ENCODE measurements at places on chromosomes 1 and 21.

DNA sequence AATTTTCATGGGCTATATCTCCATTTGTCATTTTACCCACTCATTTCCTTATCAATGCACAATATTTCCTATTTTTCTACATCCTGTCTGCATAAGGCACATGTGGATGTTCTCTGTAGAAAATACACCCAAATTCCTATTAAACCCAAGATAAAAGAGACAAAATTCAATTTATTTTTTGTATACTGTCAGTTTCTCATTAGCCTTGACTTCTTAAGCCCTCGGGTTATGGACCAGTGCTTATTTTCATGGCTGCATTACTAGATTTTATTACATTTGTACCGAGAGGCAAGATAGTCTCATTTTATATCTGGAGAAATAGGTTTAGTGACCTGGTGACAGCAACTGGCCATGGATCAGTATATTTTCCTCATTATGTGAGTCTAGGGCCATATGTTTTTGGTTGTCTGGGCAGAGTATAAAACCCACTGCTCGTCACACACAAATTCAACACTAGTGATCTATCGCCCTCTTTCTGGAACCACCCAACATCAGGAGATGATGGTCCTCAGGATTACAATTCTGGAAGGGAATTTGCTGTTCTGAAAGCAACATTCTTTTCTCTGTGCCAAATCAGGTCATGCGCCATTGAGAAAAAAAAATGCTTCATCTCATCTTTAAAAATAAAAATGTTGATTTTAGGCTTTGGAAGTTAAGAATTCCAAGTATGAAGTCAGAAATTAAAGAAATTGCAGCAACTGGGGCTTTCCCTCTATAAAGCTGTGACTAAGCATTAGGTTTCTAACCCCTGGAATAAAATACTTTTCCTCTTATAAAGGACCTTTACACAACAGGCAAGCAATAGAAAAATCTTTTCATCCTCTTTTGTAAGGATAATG, 81.4 kb downstream of the ASTN1 start:
- no peak for DNase-seq

DNA sequence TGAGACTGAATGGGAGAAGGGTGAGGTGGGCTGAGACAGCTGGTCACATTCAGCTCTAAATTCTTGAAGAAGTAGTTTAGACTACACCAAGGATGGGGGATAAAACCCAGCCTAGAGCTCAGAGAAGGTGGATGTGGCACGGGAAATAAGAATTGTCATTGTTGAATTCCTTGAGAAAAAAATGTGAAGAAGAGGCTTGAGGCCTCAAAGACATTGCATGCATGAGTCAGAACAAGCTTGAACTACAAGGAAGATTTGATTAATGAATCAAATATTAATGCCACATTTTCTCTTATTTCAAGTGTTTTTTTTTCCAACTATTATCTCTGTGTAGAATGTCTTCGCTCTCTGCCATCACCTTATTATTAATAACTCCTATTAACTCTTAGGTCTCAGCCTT, 58.9 kb downstream of the MAP3K7CL start:
- DNase-seq = no peak

GRCh38 chr1:86753700-86754099, 49.3 kb downstream of the SH3GLB1 start:
- no peak for DNase-seq

DNA sequence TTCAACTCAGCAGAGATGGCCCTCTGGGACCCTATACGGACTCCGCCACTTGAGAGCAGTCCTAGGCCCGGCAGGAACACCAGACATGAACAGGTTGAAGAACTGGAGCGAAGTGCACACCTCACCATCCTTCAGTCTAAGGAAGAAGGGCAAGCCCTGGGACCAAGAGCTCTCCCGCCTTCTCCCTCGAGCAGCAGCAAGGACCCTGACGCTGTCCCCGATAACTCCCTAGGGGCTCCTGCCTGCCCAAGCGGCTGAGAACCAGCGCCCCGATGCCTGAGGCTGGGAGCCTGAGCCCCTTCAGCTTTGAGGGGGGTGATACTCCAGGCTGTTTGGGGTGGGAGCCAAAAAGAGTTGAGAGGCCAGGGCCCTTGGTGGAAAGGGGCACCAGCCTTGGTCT, 10.2 kb downstream of the TMEM81 start:
- no peak for DNase-seq

- DNase-seq = no peak
Measured at GRCh38 chr21:37128076-37128475, 55.0 kb downstream of the TTC3 start.

DNA sequence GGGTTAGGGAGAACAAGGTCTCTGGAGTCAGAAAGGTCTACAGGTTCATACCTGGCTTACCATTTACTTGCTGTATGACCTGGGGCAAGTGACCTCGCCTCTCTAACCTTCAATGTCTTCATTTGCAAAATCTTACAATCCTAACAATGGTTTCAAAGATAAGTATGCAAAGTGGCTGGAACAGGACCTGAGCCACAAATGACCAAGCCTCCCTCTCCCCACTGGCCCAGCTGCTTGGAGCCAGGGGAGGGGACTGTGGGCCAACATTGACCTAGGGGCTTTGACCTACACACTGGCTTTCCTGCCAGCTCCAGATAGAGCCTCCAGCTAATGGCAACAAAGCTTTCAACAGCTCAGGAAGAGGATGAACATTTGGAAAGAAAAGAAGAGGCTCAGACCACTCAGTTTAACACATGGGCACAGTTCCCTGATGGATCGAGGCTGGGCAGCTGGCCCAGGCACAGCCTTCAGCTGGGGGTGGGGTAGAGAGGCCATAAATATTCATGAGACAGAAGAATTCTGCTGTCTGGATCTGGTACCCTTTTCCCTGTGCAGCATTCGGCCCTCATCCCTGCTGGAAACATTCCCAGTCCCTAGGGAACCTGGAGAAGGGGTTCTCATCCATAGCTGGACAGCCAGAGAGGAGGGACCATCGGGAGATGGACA, 12.9 kb downstream of the PTAFR start:
- DNase-seq = no peak
